ENCODE measurements at places on chromosomes 2 and 18. TPM values are rescaled to one million over a fixed set of nuclear protein-coding genes. Genes with fewer than 3 reads are reported as not detected.

The FTCDNL1 gene
- 0.58 TPM for polyA plus RNA-seq

The NT5C1B gene
- polyA plus RNA-seq = not detected

The CRYBA2 gene
- polyA plus RNA-seq = 9.1 TPM

GRCh38 chr18:79560042-79560860 lies 119.4 kb upstream of the CTDP1 start:
- no peak for DNase-seq

- no peak for DNase-seq
These were observed 19.3 kb upstream of the HPCAL1 start for GRCh38 chr2:10283106-10284062.
